T47D (cell line): ENCODE measurements at places on chromosomes 3 and 15.

GRCh38 chr3:12994357-12994606 is 78.9 kb downstream of the IQSEC1 start:
- peak; percentile 51 for DNase-seq

GRCh38 chr3:64974401-64974800 is 286.6 kb upstream of the ADAMTS9 start:
- DNase-seq: no peak

DNA sequence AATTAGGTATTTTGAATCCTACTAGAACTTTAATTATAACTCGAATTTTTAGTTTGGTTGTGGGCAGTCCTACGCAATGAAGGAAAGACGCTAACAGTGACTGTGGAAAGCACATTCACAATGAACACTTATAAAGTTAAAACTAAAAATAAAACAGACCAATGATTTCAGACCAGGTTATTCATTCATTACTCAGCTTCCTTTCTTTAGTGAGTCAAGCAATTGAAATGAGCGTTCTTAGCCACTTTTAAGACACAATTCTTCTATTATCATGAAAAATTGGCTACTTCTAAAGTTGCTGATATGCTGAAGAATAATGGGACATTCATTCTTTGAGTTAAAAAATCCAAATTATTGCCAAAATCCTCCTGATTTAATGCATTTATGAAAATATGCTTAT is 66.0 kb upstream of the CMSS1 start:
- DNase-seq: no peak

- no peak for DNase-seq
Measured at GRCh38 chr15:53569751-53570480, 189.5 kb downstream of the WDR72 start.

DNA sequence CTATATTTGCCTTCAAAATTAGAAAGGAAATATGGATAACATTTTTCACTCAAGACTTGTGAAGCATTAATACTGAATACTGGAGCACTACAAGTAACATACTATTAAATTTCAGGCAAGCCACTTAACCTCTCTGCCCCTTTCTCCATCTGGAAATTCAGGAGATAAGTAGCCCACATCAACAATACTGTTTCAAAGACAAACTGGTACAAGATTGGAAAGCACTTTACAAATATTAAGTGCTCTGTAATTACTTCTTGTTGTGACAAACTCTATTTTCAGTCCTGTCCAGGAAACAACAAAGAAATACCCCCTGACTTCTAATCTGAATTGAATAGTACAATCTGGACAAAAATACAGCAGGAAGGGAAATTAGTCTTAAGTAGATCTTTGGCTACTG is 49.3 kb downstream of the TMEM212 start:
- DNase-seq: no peak

- no peak for DNase-seq
Measured at GRCh38 chr15:62165793-62166375, 799 bp upstream of the C2CD4B start.

- peak; percentile 58 for DNase-seq
Measured at GRCh38 chr3:23094890-23095462, 108.2 kb upstream of the UBE2E2 start.

- DNase-seq: no peak
Measured at GRCh38 chr3:160546727-160547126, 18.6 kb downstream of the KPNA4 start.

DNA sequence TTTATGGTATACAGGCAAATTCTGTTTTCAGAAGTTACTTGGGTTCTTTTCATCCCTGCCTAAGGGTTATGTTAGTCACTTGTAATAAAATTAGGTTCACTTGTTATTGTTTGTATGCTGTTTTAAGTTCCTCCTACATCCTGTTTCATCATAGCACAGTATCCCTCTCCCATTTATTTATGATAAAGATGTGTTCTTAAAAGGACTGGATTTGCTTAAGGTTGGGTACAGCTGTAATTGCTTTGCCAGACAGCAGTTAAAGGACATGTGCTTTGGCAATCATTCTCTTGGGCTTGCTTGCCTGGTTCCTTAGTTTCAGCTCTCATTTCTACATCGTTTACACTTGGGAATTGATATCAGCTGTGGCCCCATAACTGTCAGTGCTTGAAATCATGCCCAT is 11.7 kb downstream of the ATP2C1 start:
- DNase-seq: no peak

- DNase-seq: no peak
Measured at GRCh38 chr3:59277816-59278215, 228.0 kb upstream of the CFAP20DC start.

DNA sequence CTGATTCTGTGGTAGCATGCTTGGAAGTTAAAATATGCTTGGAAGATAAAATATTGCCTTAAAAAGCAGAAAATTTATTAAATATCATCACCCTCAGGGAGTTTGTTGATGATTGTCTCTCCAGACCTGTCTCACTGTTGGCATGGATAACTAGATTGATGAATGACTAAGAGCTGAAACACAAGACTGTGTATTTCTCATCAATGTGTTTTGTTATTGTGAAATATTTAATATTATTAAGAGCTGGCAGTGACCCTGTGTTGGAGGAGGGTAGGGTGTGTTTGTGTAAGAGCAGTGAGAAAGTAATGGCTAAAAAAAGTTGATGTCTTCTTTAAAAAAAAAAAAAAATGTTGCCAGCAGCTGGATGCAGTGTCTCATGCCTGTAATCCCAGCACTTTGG is 82.2 kb downstream of the ITPR1 start:
- DNase-seq: no peak

- no peak for DNase-seq
Measured at GRCh38 chr3:195612075-195612800, 28.5 kb upstream of the APOD start.

DNA sequence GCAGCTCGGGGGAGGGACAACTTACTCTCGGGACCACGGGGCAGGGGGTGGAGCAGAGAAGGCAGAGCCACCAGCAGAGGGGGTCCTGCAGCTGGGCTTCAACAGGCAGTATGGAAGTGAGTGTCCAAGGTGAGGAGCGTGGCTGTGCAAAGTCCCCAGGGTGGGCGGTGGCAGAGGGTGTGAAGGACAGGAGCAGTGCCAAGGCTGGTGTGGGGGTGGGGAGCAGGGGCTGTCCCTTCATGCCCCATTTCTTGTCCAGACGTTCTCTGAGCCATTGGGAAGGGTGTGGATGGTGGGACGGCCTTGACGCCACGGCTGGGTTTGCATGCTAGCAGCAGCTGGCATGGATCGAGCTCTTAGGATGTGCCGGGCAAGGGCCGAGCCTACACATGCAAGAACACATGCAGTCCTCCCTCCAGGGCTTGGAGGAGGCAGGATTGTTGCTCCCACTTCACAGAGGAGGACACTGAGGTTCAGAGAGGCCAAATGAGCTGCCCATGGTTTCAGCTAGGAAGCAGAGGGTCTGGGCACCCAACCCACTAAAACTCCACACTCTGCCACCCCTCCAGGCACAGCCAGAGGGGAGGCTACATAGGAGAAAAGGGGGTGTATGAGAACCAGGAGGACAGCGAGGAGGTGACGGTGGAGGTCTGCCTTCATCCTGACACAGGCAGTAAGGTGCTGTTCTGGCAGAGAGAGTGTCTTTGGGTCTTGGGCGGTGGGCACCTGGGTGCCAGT is 93.6 kb downstream of the TBC1D2B start:
- DNase-seq: no peak

DNA sequence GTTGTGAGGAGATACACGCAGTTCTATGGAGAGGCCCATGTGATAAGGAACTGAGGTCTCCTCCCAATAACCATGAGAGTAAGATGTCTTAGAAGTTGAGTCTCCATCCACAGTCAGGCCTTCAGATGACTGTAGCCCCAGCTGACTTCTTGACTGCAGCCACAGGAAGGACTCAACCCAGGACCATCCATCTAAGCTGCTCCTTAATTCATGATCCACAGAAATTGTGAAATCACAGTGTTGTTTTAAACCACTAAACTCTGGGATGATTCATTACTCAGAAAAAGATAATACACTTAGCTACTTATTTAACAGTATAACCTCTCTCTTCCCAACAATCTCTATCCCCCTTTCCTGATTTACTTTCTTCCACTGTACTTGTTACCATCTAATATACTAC is 173.3 kb downstream of the ALDH1A2 start:
- no peak for DNase-seq

GRCh38 chr3:64220161-64220914 is 4.9 kb downstream of the PRICKLE2 start:
- peak; percentile 40 for DNase-seq

- no peak for DNase-seq
Measured at GRCh38 chr3:55860049-55860721, 373.1 kb upstream of the WNT5A start.

DNA sequence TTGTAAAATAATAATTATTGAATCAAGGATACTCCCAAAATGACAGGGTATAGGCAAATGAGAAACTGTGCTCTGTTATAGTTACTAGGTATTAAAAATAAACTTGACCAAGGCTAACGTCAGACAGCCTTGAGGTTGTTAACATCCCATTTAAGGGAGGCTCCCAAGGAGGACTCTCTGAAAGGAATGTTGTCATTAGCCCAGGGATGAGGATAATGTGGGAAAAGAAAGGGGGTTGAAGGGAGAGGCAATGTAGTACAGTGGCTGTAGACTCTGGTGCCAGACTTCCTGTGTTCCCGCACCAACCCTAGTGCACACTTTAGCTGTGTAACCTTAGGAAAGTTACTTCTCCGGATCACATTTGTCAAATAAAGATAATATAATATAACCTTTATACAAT is 47.0 kb upstream of the RARB start:
- DNase-seq: no peak

GRCh38 chr3:127552038-127552437 is 38.5 kb downstream of the TPRA1 start:
- no peak for DNase-seq

GRCh38 chr15:36370731-36371112 is 208.7 kb upstream of the CDIN1 start:
- DNase-seq: peak; percentile 43

DNA sequence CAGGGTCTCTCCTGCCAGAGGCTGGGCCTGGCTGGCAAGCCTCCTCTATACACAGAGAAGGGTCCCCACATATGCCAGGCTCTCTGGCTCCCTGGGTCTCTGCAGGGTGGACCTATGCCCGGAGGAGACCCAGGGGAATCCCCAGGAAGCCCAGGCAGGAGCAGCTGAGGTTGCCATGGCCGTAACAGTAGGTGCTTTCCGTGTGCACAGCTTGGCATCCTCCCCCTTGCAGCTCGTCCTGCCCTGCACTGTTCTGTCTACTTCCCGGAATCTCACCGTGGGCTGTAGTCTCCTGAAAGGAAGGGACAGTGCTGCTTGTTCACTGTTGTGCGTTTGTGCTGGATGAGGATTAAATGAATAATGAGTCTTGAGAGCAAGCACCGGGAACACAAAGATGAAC is 47.8 kb downstream of the DAPK2 start:
- DNase-seq: no peak

DNA sequence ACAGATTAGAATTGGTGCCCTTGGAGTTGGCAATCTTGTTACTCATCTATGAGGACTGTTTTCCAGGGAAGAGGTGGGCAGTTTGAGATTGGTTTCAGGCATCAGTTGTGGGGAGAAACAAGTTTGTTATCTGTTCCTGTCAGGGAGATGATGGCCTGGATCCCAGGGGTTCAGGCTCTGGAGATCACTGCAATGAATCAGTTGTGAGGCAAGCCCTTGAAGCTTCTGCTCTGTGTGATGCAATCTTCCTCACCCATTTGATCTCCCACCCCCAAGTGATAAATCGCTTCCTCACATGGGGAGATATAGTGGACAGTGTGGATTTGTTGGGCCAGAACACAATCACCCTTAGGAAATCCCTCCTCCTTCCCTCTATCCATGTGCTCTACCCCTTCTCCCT is 276.6 kb upstream of the LRTM1 start:
- no peak for DNase-seq

DNA sequence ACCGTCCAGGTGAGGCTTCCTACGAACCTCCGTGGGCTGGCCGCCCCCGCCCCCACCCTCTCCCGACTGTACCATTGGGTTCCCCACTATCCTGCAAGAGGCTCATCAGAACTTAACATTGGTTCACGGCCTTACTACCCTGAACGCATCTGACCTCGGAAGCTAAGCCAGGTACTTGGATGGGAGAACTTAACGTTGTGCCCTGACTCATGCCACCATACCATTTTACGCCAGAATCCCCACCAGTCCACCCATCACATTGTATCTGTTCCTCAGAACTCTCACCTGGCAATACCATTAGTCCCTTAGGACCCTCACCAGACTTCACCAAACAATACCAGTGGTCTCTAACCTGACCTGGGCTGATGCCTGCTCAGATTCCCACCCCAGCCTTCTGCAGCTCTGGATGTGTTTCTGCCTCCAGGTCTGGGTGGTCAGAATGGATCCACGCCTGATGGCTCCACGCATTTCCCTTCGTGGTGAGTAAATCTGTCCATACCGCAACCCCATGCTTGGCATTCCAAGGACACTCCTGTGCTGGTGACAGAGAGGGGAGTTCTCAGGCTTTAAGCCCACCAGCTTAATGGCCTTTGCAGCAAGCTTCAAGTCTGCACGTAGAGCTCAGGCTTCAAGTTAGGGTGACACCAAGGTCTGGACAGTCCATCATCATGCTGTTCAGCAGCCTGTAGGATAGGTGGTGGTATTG is 562 bp downstream of the TCTA start:
- no peak for DNase-seq

DNA sequence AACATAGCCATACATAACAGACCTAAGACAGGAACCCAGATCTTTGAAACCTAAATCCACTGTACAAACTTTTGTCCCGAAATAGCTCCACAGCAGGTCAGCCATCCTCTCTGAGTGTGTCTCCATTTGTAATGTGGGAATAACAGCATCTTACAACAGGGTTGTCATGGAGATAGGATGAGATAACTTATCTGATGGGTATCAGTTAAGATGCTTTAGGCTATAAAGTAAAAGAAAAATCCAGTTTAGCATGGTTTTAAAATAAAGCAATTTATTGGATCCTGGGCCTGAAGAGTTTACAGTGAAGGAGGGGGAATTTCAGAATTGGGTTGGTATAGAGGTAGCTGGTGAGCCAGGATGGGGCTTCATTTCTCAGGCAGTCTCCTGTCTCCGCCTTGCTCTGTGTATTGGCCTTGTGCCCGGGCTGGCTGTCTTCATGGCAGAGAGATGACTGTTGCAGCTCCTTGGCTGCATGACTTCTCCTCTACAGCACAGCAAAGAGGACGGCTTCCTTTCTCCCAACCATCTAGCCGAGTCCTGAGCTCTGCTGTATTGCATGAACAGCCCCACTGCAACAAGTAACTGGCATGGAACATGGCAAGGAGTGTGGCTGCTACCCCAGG is 131.9 kb upstream of the PROK2 start:
- no peak for DNase-seq

GRCh38 chr15:70327856-70328678 is 230.3 kb upstream of the TLE3 start:
- DNase-seq: no peak

DNA sequence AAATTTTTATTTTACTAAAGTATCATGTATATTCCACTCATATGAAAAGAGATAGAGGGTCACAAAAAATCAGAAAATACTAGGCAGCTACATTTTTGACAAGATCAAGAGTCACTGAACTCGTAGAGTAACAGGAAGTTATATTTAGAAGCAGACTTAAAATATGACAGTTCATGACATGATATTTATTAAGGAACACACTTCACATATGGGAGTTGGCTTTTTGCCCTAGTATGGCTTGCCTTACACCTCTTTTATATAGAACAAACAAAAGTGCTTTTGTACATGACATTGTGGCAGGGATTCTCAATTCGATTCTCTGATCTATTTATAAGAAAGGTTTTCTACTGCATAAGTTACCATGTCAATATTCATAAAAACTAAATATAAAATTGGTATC is 80.1 kb upstream of the GBE1 start:
- no peak for DNase-seq
